Keratinocyte (primary cell): ENCODE measurements at places on chromosomes 3 and 15. TPM values are rescaled to one million over a fixed set of nuclear protein-coding genes. Genes with fewer than 3 reads are reported as not detected.

DNA sequence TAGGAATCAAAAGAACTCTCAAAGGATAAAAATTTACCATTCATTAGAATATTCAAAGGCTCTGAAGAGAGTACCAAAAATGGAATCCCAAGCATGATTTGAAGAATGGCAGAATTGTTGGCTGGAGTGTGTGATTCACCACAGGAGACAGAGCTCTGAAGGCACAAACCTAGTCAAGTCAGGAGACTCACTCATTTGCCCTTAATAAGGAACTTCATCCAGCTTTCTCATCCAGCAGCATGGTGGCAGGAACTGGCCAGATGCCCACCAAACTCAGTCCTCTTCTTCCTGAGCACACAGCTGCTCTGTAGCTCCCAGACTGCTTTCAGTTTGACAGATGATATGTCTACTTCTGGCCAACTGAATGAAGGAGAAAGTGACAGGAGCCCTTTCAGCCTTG lies 16.5 kb upstream of the HEG1 start:
- no peak for DNase-seq

DNA sequence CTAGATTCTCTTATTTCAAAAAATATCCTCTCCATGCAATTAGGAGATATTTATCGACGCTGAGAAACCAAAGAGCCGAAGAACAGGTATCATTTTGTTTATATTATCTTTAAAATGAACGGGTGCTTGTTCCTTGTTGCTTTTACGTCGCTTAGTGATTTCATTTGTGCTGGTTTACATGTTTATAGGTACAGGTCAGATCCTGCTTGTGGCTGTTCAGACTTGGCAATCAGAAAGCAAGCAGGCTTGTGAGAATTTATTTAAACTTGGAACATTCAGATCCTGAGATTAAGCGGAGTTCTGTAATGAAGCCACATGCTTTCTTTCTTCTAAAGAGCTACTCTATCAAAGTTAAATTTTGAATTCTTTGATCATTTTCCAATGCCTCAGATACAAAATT lies 43.0 kb upstream of the ATP2C1 start:
- DNase-seq, result no peak

DNA sequence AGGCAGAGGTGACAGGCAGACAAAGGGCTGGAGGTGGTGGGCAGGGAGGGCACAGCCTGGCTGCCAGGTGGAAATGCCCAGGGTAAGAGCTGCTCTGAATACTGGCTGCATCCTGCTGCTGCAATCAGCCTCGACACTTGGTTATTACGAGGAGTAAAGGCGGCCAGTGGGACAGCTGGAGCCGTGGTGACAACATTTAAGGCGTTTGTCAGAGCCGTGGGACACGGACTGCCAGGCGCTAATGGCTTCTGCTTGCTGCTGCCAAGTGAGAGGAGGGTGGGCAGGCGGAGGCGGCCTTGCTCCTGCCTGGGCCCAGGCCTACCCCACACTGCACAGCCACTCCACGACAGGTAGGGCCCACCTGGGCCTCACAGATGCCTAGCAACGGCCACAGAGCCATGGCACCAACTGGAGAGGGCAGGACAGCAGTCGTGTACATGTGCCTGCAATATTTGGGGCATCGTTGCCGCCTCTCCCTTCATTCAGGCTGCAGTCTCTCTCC lies 49.2 kb upstream of the TMEM115 start:
- DNase-seq, result no peak

- no peak for DNase-seq
Observed at GRCh38 chr3:160402221-160403027, 3.0 kb downstream of the SMC4 start.

DNA sequence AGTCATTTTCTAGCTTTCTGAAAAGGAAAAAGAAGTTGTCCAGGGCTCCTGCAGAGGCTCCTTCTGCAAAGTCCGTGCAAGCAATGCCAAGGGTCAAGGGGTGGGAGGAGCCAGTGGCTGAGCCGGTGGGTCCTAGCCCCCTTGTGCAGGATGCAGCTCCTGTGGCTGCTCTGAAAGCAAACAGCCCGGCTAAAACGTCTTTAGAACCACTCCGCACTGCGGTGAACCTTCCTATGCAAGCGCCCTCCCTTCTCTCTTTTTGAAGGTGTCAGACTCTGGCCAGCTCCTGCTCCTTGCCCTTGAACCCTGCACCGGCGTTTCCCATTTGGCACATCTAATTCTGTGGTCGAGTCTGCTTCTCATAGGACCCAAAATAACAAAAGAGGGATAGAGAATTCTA lies 183.1 kb downstream of the UACA start:
- no peak for DNase-seq

DNA sequence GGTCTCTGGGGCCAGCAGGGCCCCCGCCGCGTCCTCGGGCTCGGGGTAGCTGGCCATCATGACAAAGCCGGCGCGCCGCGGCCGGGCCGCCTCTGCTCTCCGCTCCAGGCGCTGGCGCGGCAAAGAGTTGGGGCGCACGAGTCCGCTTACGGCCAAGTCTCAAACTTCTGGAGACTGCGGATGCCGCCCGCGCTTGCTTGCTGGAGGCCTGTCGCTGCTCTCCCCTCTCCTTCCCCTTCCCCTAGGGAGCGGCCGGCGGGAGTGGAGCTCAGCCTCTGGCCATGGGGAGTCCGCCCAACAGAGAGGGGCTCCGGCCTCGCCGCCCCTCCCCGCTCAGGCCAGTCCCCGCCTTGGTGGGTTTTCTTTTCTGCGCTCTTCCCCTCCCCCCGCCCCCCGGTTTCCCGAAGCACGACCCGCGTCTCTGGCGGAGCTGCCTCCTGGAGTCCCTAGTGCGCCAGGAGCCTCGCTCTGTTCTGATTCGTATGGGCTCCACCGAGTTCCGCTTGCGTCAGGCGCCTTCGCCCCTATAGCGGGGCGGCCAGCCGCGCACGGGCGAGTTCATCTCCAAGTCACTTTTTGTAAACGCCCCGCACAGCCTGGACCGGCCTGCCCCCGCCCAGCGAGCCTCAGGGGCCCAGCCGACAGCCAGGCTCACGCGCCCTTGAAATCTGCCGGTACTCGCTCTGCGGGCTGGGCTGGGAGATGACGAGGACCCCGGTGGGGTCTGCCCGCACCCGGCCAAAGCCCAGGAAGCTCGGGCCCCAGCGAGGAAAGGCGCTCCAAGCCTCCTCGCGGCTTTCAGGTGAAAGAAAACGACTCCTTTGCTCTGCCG lies at the start of the genes FOXL2 and FOXL2NB:
FOXL2 (minus strand) TSS at position 475 of the 832 bp plus-strand sequence; CDS start at position 60, 415 bp downstream.
FOXL2NB (plus strand) TSS at position 555 of the 832 bp plus-strand sequence; CDS start at position 703, 148 bp downstream.
- no peak for DNase-seq

The C3orf20 gene
- 0.02 to 0.06 TPM in 2 of 3 replicates, not detected in the other for polyA plus RNA-seq

DNA sequence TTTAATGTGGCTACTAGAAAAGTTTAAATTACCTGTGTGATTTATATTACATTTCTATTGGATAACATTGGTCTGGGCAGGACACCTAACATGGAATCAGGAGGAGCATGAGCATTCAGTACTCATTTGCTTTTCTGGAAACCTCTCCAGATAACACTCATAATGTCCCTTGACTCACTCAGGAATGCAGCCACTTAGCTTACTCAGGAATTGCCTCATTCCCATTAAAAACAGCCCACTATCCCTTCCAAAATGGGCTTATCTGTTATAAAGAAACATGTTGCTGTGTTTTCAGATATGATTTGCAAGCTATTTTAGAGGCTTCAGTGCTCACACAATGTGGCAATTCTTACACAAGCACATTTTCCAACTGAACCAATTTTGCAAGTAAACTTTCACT lies 17.1 kb downstream of the GBE1 start:
- DNase-seq, result peak; percentile 33

GRCh38 chr15:81117136-81117535 lies 16.9 kb upstream of the CFAP161 start:
- no peak for DNase-seq

GRCh38 chr3:87780811-87781210 lies 278.0 kb downstream of the CGGBP1 start:
- no peak for DNase-seq

DNA sequence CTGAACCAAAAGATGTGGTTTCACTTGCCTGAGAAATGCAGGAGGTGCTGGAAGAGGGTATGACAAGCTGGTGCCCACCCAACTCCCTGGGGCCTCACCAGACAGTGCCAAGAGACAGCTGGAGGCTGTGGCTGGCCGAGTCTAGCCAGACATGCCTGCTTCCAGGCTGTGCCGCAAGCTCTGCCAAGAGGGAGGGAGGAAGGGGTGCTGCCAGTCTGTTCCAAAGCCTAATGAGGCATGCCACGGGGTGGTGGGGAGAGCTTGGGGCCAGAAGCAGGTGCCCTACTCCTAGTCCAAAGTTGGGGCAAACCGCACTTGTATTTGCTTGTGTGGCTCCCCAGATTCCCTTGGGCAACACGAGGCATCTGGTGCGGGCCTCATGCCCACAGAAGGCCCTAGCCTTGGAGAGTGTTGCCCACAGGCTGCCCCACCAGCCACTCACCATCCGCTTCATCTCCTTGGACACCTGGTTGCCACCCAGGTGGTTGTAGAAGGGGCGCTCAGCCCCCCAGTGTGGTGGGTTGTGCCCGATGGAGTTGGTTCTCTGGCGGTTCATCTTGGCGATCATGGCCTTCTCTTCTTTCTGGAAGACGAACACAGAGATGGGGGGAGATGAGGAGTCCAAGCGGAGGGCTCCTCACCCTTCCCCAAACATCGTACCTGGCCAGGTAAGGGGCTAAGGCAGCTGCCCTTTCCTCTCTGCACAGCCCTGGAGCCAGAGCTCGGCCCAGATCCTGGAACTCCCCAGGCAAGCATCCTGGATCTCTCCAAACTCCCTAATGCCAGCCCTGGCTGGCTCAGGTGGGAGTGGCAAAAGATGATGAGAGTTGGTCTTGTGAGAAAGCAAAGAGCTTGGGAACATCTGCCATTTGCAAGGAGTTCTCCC lies 123.4 kb downstream of the SEC22A start:
- DNase-seq, result no peak

DNA sequence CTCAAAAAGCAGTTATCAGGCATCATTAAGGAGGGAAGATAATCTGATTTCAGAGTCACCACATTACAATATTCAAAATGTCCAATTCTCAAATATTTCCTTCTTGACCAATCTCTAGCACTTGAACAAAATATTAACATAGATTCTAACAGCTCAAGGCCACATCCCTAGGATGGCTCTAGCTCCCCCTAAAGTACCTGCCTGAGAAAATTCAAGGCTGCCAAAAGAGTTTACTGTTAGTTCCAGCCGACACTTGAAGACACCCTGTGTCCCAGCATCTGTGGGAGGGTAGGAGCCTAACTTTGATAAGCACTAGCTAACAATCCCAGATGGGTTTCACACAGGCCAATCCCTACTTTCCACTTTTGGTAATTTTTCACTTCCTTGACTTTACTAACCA lies 10.4 kb downstream of the NSMCE3 start:
- DNase-seq, result no peak
